ENCODE measurements at places on chromosomes 3 and 15. TPM values are rescaled to one million over a fixed set of nuclear protein-coding genes. Genes with fewer than 3 reads are reported as not detected.

GRCh38 chr15:29470794-29471193 lies 201.2 kb upstream of the NSMCE3 start:
- H3K4me3 ChIP-seq, result no peak overlapping the region
- no peaks in the 10 kb centered on the region for H3K4me1 ChIP-seq
- no peak overlapping the region for H3K27ac ChIP-seq
- no peak for DNase-seq

- H3K27me3 ChIP-seq, result peaks cover 33% of the 10 kb centered on the region
- no peak for DNase-seq
- H3K4me3 ChIP-seq, result no peak overlapping the region
- H3K36me3 ChIP-seq, result no peaks in the 10 kb centered on the region
- peaks cover 10% of the 10 kb centered on the region for H3K4me1 ChIP-seq
- no peak overlapping the region for H3K27ac ChIP-seq
Observed at GRCh38 chr3:194100856-194101390, 35.0 kb upstream of the HES1 start.

DNA sequence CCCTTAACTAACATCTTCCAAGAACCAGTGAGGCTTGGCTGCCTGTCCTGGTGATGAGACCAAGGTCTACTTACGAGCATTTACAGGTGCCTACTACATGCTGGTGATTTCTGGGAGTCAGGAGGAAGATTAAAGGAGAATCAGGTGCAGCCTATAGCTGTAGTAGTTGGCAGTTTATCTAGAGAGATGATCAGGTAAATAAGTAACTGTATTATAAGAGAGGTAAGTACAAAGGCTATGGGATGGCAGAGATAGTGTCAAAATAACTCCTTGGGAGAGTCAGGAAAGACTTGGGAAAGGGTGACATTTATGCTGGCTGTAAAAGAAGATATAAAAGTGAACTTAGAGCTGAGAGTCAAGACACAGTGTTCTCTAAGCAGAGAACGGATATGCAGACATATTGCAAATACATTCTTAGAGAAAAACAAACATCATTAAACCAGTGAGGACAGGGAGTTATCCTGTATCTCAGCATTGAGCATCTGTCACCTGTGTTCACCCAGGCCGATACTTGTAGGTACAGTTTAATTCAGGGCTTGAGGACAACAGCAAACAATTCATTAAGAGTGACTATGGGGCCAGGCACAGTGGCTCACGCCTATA lies 49.7 kb upstream of the ACP3 start:
- H3K36me3 ChIP-seq, result no peaks in the 10 kb centered on the region
- no peaks in the 10 kb centered on the region for H3K4me1 ChIP-seq
- no peak for DNase-seq
- H3K4me3 ChIP-seq, result no peak overlapping the region
- H3K27me3 ChIP-seq, result peaks cover 7% of the 10 kb centered on the region

DNA sequence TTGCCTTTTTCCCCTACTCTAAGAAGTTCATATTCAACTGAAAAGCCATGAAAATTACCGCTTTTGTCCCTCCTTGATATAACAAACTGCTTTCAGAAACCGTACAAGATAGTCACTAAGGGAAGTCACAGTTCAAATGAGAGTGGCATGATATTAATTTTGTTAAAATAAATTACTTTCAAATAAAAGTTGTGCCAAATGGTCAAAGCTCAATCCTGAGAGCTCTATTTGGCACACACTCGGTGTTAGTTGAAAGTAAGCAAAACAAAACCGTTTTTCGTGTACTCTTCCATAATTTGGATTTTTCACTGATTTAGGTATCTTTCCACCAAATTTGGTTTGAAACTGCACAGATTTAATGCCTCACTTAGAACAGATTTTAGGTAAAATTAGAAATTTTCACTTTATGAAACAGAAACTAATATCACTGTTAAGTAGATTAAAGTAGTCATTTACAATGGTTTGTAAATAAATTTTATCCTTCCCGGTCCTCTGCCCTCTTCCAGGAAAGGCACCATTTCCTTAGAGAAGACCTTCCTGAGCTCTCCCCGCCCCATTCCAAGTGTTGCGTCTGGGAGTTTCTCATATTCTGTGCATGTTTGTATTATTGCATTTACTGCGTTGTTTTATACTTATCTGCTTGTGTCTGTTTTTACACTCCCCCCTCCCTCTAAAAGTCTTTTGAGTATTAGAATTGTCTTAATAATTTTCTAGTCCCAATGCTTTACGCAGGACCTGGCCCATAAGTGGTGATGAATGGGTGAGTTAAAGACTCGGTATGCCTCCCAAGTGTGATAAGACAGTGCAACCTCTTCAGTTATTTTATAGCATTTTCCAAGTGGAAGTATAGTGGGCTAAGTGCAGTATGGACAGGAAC lies 853 bp downstream of the TCAIM start:
- H3K4me1 ChIP-seq, result peaks cover 20% of the 10 kb centered on the region
- H3K36me3 ChIP-seq, result peaks cover 11% of the 10 kb centered on the region
- peak overlapping the region; percentile 96 for H3K4me3 ChIP-seq
- peaks cover 6% of the 10 kb centered on the region for H3K27me3 ChIP-seq

GRCh38 chr3:139187648-139188047 lies 143.0 kb upstream of the PRR23C start:
- no peak for DNase-seq
- H3K4me3 ChIP-seq, result no peak overlapping the region
- no peaks in the 10 kb centered on the region for H3K4me1 ChIP-seq
- no peak overlapping the region for H3K27ac ChIP-seq

- no peak overlapping the region for H3K27ac ChIP-seq
- no peak overlapping the region for H3K4me3 ChIP-seq
- peaks cover 3% of the 10 kb centered on the region for H3K4me1 ChIP-seq
- DNase-seq, result no peak
- H3K36me3 ChIP-seq, result no peaks in the 10 kb centered on the region
Observed at GRCh38 chr3:10609134-10609533, 103.7 kb upstream of the ATP2B2 start.

- no peak for DNase-seq
- no peak overlapping the region for H3K27ac ChIP-seq
- H3K36me3 ChIP-seq, result peaks cover 36% of the 10 kb centered on the region
- H3K4me1 ChIP-seq, result no peaks in the 10 kb centered on the region
Observed at GRCh38 chr3:128859630-128860029, 19.8 kb upstream of the ACAD9 start.

GRCh38 chr3:81485444-81485865 lies 276.0 kb downstream of the GBE1 start:
- no peaks in the 10 kb centered on the region for H3K27me3 ChIP-seq
- DNase-seq, result no peak
- no peaks in the 10 kb centered on the region for H3K36me3 ChIP-seq
- no peak overlapping the region for H3K4me3 ChIP-seq
- H3K27ac ChIP-seq, result no peak overlapping the region

- no peaks in the 10 kb centered on the region for H3K4me1 ChIP-seq
- DNase-seq, result no peak
- no peak overlapping the region for H3K4me3 ChIP-seq
- H3K27me3 ChIP-seq, result peaks cover 28% of the 10 kb centered on the region
Observed at GRCh38 chr3:185766329-185767001, 58.4 kb downstream of the IGF2BP2 start.

DNA sequence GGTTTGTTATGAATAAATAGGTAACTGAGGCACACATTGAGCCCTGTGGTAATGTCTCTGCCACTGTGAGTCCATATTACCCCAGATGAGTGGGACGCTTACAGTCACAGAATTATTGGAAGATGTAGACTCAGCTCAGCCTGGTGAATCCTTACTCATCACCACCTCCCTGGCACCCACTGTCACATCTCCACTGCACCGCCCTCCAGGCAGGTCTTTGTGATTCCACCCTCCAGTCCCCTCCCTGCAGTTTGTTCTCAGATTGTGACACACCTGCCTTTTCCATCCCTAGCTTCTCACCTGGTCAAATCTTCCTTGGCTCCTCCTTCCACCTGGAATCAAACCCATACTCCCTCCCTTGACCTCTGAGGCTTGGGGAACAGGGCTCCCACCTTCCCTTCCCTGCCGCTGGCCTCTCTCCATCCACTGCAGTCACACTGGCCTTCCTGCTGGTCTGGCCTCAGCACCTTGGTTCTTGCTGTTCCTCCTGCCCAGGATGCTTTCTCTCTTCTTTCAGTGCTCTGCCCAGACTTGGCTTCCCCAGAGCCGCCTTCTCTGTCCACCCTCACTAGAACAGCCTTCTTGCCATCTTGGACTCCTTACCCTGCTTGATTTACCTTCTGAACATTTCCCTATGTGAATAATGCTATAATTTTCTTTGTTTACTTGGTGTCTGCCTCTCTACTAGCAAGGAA lies 9.4 kb downstream of the SLC6A20 start:
- H3K27me3 ChIP-seq, result peaks cover 58% of the 10 kb centered on the region
- H3K4me3 ChIP-seq, result no peak overlapping the region
- no peak overlapping the region for H3K27ac ChIP-seq

DNA sequence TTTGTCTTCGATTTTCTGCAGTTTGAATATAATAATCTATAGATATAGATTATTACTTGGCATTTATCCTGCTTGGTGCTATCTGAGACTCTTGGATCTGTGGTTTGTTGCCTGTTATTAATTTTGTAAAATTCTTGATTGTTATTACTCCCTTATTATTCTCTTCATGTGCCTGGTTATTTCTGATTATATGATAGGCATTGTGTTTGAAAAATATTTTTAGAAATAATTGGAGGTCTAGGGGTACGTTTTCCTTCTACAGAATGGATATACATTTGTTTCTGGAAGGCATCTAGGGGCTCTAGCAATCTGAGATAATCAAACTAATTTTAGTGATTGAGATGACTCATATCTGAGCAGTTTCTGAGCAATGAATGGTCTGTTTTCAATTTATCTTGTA lies 14.9 kb upstream of the CELF6 start:
- H3K27ac ChIP-seq, result no peak overlapping the region
- no peak for DNase-seq
- no peak overlapping the region for H3K4me3 ChIP-seq

COLQ gene
- total RNA-seq, result 1.6 TPM

DUOX2 gene
- not detected for total RNA-seq

ETV5 gene
- total RNA-seq, result 1.3 TPM

CCRL2 gene
- 1.6 TPM for total RNA-seq

Measured in activated T-helper 2 cell treated with anti-CD3 and anti-CD28 coated beads, Interferon-gamma antibody, Interleukin-2, Interleukin-4, amounts not matched to agents 10 μg/mL and 5 μg/mL and 100 μg/mL, durations not matched to agents 14 hours and 24 hours and 36 hours (primary cell).